ENCODE measurements at places on chromosomes 5 and 9.

- DNase-seq: no peak
These were observed 86.9 kb upstream of the PITX1 start for GRCh38 chr5:135120951-135121350.

- no peak for DNase-seq
These were observed 106.5 kb upstream of the HAPLN1 start for GRCh38 chr5:83827111-83827557.

GRCh38 chr5:126446498-126447224, 23.5 kb downstream of the GRAMD2B start:
- no peak for DNase-seq

- DNase-seq: peak; percentile 16
These were observed 453.3 kb downstream of the DIRAS2 start for GRCh38 chr9:90189306-90189705.

DNA sequence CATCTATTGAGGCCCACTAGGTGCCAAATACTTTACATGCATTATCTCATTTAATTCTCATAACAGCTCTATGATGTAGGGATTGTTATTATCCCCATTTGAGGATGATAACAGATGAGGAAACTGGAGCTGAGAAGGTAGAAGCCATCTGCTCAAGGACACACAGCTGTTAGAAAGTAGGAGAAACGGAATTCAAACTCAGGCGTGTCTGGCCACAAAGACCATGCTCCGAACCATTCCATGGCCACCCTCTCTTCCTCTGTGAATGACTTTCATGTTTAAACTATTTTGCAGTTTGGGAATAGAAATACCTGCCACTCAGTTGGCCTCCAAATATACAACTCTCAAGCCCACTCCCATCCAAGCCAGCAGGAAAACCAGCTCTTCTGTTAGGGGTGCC, 87.6 kb upstream of the ANKRD55 start:
- DNase-seq: no peak

DNA sequence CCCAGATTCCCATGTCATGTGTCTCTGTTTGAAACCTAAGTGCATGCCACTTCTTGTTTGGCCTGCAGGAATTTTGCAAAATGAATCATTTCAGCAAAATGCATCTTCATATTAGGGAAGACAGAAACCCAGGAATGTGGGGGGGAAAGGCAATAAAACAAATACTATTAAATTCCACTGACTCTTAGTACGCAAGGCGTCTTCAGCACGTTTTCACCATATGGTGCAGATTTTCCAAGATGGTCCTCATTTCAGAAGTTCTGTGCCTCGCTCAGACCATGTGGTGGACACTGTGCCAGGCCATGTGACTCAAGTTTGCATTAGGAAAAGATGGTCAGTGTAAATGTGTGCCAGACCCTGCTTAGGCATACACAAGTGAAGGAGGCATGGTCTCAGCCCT, 184.0 kb downstream of the ACTL7B start:
- DNase-seq: no peak

- DNase-seq: no peak
These were observed 359.3 kb upstream of the CDH18 start for GRCh38 chr5:20347334-20347733.

- DNase-seq: no peak
These were observed 9.6 kb downstream of the LAMC3 start for GRCh38 chr9:131018621-131019020.

DNA sequence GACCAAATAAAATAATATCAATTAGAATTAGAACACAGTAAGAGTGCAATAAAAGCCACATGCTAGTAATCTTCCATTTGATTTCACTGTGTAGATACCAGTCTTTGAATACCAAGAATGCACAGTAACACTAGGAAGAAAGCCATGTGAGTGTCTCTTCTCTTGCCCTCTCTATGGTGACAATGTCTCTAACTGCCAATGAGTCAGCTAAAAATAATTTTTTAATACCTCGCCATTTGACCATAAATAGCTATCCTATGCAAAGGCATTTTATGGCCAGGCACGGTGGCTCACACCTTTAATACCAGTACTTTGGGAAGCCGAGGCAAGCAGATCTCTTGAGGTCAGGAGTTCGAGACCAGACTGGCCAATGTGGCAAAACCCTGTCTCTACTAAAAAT, 30.6 kb downstream of the EDIL3 start:
- no peak for DNase-seq

DNA sequence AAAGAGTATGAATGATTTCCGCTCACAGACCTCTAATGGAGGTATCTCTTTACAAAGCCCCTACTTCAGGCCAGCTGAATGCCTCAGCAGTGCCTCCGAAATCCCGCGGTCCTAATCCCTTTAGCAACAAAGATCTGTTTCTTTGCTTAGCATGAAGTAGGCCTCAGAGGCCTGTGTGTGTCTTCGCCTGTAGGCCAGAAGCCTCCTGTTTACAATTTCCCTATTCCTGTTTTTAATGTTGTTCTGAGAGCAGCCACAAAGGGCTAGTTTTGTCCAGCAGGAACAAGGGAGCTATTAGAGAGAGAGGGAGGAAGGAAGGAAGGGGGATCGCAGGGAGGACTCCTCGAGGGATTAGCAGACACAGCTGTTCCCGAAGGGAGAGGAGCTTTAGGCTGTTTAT, 166.4 kb upstream of the SPRY4 start:
- no peak for DNase-seq

GRCh38 chr5:8934455-8934854, 611.4 kb downstream of the SEMA5A start:
- DNase-seq: no peak

GRCh38 chr9:69149321-69149807, 24.7 kb upstream of the TJP2 start:
- no peak for DNase-seq

GRCh38 chr5:87899721-87900131, 368.9 kb downstream of the TMEM161B start:
- no peak for DNase-seq

DNA sequence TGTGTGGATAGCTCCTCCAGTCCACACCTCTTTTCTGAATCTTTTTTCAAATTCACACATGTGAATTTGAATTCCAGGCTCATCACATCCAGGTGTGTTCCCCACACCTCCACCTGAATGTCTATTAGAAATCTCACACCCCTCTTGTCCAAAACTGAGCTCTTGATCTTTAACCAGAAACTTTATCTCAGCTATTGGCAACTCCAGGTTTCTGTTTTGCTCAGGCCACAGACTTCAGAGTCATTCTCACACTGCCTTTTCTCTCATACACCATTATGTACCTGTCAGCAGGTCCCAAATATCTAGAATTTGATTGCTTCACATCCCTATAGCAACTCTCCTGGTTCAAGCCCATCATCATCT, 11.6 kb downstream of the NIPSNAP3B start:
- no peak for DNase-seq

DNA sequence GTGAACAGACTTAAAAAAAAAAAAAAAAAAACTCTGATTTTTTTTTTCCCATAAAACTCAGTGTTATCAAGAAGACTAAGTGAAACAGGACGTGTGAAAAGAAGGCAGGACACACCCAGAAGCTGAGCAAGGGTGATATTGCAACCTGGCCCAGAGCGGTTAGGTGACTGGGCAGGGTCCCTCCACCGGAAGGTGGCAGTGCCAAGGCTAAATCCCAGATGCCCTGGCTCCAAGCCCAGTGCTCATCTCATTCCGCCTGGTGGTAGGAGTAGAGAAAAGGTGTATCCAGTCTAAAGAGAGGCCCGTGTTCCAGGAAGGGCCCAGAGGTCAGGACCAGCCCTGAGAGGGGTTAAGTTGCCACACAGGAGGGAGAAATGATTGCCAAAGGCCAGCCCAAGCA, 51.5 kb upstream of the SAP30L start:
- no peak for DNase-seq

- DNase-seq: no peak
These were observed 27.0 kb downstream of the SKP1 start for GRCh38 chr5:134149571-134150303.

DNA sequence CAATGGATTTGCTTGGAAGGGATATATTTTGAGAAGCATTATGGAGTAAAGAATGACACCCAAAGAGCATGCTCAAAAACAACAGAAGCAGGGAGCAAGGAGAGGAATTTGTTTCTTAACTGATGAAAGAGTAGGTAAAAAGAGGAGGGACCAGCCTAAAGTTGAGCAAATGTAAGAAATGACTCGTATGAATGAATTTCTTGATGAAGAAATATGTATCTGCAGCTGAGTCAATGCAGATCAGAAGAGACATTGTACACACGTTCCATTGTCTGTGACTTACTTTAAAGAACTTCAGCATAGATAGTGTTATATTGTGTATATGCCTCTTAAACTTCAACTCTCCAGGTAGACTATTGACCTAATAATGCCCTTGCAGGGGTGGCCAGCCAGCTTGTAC, 112.7 kb upstream of the NREP start:
- DNase-seq: no peak

- no peak for DNase-seq
These were observed 1.2 kb upstream of the PHYHD1 start for GRCh38 chr9:128919402-128920089.

GRCh38 chr9:135023088-135023785, 64.2 kb upstream of the OLFM1 start:
- no peak for DNase-seq

All from GDM1 (cell line).